ENCODE measurements at places on chromosomes 12 and 14.
A peak's percentile ranks its signal among the peaks of the same experiment; 100 is the strongest.

- no peak for DNase-seq
Observed at GRCh38 chr12:56676851-56677580, 11.1 kb downstream of the PTGES3 start.

DNA sequence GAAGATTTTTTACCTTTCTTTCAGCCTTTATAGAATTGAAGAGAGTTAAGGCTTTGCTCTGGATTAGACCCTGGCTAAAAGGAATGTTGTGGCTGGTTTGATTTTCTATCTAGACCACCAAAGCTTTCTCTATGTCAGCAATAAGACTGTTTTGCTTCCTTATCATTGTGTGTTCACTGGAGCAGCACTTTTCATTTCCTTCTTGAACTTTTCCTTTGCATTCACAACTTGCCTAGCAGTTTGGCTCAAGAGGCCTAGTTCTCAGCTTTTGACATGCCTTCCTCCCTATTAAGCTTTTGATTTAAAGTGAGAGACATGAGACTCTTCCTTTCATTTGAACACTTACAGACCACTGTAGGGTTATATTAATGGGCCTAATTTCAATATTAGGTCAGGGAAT is 64.1 kb upstream of the USP15 start:
- DNase-seq: no peak

DNA sequence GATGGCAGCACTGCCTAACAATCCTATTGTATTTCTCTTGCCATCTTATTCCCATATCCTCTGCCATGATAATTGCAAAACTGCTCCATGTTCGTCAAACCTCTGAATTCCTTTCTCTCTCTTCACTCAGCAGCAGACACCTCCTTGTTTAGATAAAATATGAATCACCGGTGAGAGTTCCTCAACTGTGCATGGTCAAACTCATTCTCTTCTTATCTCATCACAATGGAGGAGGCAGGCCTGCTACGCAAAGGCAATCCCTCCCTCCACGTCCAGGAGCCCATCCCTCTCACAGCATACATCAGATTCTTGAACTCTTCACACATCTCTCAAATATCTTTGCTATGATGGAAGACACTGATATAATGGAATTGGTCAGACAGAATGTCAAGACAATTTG is 90.1 kb upstream of the DAAM1 start:
- DNase-seq: peak; percentile 79

DNA sequence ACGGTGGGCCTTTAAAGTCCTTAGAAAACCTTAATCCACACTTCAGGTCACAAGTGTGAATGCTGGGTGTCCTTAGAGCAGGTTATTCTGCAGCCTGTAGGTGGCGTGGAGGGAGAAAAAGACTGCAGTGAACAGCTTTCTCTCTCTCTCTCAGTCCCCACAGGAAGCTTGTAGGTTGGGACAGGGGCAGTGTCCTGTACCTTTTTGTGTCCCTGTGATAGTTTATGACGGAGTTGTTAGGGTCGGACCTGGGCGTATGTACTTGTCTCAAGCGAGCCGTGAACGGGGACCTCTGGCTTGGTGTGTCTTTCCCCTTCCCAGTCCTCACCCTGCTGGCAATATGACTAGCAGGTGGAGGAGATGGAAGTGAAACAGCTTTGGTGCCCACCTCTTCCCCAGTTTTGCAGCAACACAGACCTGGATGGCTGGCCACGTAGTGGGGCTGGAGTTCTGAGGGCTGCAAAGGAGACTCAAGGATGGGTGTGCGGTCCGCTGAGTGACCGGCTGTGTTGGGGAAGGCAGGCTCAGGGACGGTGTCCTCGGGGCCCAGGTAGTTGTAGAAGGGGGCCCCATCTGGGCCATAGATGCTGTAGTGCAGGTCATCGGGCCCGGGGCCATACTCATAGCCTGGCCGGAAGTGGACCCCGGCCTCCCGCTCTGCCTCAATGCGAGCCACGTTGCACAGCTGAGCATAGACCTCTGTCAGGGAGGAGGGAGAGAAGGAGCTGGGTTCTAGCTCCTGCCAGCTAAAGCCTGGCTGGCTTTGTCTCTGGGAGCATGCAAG is 8.9 kb downstream of the ISCA2 start:
- DNase-seq: no peak

DNA sequence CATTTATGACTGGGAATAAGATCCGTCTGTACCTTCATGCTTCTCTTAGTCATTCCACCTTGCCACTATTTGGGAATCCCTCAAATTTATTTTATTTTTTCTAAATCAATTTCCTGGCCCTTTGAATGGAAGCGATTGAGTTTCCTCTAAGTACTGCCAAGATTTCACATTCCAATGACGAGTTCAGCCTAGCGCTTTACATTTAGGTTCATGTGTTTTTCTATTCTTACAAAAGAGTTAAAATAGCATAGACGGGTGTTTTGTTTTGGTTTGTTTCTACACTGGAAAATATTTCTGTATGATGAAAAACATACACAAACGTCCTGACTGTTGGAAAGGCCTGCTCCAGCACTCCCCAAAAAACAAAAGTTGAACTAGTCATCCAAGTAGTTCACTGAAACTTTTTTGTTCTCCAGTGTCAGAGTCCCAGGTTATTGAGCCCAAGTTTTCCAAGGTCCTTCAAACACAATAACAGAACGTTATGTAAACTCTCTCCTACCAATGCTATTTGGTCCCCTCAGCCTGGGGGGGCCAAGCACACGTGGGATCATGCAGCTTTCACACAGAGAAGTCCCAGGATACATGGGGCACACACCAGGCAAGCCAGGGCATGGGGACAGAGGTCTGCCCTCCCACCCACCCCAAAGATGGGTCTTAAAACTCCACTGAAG is 74.8 kb upstream of the FOXN3 start:
- no peak for DNase-seq

GRCh38 chr12:31519511-31519910 is 71.4 kb downstream of the DENND5B start:
- no peak for DNase-seq

GRCh38 chr14:96119947-96120346 is 80.8 kb downstream of the C14orf132 start:
- no peak for DNase-seq

- no peak for DNase-seq
Observed at GRCh38 chr12:68560851-68561422, 49.8 kb upstream of the RAP1B start.

DNA sequence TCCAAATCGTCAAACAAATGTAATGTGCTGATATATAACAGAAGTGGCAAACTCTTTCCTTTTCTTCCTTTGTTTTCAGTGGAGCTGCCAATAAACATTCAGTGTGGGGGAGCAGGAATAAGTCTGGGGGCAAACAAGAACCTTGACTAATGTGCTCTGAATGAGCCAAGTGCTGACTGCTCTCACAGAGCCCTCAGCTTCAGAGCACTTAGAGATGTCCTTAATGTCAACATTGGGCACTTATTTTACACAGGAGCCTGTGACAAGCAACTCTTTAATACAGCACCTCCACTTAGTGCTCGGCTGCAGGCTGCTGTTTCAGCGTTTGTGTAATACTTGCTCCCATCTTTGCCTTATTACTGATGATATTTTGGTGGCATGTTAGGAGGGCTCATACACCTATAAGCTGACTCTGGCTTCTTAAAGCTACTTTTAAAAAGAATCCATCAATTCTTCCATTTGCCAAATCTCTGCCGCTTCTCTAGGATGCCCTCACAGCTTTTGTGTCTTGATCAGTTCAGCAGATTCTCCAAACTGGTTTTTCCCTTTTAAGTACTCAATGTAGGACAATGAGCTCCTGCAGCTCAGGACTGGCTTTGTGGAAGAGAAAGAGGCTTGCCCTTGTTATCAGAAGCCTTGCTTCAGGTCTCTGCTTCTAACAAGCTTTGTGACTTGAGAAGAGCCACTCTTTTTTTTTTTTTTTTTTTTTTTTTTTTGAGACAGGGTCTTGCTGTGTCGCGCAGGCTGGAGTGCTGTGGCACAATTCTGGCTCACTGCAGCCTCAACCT is 206.6 kb downstream of the MON2 start:
- DNase-seq: no peak

- DNase-seq: no peak
Observed at GRCh38 chr12:113808095-113808951, 157.8 kb downstream of the RBM19 start.

DNA sequence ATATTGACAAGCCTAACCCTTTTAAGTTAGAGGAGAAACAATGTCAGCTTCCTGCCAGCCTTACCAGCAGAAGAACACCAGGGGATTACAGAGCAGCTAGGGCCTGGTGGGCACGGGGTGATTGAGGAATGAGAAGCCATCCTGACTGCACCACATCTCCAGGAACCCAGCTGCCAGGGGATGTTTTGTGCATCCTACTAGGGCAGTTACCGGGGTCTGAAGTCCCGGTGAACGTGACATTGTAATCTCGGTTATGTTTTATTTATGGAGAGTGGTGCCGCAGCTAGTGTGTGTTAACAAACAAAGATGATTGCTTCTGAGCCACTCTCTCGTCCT is 115.9 kb downstream of the BCL11B start:
- no peak for DNase-seq

DNA sequence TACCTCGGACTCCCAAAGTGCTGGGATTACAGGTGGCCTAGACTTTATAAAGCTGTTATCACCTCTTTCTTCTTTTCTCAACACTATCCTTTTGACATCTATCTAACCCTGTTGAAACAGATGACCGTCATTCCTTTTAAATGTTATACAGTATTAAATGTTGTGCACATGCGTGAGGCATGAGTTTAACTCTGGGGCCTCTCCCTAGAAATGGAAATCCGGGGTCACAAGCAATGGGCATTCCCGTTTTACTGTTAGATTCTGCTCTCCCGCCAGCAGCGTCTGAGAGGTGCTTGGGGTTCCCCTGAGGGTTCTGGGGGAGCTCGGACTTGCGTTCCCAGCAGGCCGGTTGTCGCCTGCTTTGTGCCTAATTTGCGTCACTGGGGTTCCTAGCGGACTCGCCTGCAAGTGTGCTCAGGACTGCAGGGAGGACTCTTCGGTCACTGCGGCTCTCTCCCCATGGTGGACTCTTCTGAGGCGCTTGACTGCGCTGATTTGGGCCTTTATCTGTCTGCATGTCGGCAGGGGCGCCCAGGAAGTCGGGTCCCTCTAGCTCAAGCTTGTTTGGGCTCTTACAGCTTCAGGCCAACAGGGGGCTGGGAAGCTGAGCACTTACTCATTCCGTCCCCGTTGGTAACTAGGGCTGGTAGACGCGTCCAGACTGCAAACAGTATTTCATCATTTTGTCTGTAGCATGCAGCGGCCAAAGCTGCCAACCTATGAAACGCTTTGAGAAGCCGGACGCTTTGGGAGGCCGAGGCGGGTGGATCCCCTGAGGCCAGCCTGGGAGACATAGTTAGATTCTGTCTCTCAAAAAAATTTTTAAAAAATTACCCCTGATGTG is 1.2 kb upstream of the RAN start:
- DNase-seq: peak; percentile 82

GRCh38 chr12:64796205-64796845 is 28.1 kb upstream of the TBC1D30 start:
- DNase-seq: peak; percentile 81

DNA sequence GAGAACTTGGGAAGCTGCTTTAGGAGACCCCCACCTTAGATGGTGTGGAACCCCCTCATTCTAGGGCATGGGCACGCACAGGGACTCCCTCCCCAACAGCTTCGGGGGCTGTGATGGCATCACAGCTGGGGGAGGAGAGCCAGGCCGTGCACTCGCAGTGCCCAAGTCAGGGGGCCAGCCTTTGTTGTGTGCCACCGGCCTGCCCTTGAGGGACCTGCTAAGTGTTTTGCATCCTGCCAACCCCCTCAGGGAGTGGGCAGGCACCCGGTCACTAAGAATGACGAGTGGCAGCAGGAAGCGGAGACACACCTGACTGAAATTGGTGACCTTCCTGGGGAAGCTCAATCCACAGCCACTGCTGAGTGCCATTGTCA is 334.9 kb upstream of the SFSWAP start:
- no peak for DNase-seq

DNA sequence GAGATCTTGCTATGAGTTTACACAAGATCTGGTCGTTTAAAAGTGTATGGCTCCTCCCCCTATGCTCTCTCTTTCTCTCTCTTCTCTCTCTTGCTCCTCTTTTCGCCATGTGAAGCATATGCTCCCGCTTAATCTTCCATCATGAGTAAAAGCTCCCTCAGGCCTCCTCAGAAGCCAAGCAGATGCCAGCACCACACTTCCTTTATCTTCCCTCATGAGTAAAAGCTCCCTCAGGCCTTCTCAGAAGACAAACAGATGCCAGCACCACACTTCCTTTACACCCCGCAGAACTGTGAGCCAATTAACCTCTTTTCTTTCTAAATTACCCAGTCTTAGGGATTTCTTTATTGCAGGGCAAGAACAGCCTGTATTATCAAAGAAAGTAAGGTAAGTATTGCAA is 152.4 kb downstream of the SEC23A start:
- DNase-seq: no peak

GRCh38 chr12:76109879-76110278 is 25.4 kb upstream of the NAP1L1 start:
- no peak for DNase-seq

GRCh38 chr12:98403385-98403784 is 112.0 kb upstream of the TMPO start:
- no peak for DNase-seq

DNA sequence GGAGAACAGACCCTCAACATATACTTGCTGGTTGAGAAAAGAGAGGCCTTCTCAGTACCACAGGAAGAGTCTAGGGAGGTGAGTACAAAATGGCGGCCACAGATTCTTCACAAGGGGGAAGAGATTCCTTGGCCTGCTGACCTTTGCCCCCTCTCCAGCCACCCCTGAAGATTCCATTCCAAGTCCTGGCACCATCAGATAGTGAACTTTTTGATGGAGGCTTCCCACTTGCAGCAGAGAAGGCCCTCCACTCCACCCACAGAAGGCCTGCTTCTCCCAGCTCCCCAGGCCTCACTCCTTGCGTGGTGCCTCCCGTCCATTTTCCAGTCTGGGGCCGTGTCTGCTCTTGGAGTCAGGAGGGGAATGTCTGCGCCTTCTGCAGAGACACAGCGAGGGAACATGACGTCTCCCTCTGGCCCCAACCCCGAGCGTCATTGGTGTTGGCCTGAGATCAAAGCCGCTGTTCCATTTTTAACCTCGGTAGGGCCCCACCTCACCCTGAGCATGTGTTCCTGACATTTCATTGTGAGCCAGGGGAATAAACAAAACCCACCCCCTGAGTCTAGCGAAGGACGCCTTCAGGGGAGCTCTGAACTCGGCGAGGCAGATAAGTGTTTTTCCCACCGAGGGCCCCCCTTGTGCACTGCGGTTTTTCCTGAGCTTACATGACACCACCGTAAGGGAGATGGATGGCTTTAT is 268.7 kb upstream of the TBX3 start:
- DNase-seq: no peak

DNA sequence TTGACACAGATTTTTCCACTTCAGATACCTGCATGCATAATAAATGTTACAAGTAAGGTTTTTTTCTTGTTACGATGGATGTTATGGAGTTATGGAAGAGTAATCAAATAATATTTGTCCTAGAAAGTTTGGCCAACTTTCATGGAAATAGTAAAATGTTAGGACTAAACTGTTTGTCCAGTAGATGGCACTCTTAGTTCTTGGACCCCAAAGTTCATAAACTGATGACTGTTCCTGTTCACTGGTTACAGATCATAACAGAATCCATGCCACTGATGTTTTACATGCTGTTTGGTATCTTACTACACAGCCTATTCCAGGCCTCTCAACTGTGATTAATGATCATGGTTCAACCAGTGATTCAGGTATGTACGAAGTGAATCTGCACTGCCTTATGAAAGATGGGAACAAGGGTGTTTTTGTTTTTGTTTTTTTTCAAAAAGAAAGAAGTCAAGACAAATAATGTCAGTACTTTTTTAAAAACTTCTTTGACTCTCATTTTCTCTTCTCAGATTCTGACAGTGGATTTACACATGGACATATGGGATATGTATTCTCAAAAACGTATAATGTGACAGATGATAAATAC is 48.8 kb upstream of the SLCO1C1 start:
- DNase-seq: peak; percentile 37

Data from AG09309 (cell line).